ENCODE measurements at places on chromosomes 12 and 14.

DNA sequence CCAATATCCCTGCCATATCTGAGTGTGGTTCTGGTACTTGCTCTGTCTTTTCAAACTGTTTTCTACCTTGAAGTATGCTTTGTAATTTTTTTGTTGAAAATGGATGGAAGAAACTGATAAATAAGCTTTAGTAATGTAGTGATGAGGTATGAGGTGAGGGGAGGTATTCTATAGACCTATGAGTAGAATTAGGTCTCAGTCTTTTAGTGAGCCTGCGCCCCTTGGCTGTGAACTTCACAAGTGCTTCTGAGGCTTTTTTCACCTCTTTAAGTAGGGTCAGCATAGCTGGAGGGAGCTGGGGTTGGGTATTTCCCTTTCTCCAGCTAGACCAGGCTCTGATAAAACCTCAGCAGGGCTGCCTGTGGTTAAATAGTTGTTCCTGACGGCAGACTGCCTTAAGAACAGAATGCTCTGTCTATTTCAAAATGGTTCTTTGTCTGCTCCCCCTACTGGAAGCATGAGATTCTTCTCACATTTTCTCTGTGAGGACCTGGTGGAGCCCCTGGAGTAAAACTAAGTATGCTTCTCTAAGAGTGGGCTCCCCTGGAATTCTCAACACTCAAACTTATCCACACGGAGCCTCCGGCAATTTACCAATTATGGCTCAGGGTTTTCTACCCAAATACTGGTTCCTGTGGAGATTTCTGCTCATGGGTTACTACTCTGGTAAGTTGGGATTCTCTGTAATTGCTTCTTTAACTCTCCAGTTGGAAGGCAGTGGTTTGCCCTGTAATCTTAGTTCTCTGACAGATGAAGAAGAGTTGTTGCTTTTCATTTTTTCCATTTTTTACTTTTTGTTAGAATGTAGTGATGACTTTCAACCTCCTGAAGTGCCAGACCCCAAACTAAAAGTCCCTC, 13.1 kb downstream of the KRT5 start:
- DNase-seq, result peak; percentile 2

- no peak for DNase-seq
These were observed 13.2 kb downstream of the NUAK1 start for GRCh38 chr12:106125351-106126095.

- no peak for DNase-seq
These were observed 92.9 kb downstream of the FAR2 start for GRCh38 chr12:29241821-29242591.

DNA sequence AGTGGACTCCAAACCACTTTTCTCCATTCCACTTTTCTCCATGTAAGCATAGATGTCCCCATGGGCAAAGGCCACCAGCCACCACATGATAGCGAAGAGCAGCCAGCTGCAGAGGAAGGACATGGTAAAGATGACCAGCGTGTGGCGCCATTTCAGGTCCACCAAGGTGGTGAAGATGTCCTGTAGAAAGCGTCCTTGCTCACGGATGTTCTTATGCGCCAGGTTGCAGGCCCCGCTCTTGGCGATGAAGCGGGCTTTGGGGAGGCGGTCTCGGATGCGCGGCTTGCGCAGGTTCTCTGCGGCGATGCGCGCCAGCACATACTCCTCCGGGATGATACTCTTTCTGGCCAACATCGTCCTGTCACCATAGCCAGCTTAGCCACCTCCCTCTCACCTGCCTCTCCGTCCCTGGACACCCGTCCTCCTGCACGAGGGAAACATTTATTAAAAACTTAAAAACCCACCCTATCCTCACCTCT, 1.2 kb downstream of the KCNJ8 start:
- DNase-seq, result no peak
